ENCODE measurements at places on chromosomes 13 and 19. TPM values are rescaled to one million over a fixed set of nuclear protein-coding genes. Genes with fewer than 3 reads are reported as not detected.

Gene PSG1
- not detected for total RNA-seq

Gene RABAC1
- total RNA-seq: 81.0 TPM

Gene C19orf67
- total RNA-seq: not detected

Gene PRMT1
- 251 TPM for total RNA-seq

Gene RCBTB1
- 26.9 TPM for total RNA-seq

Gene PSG6
- not detected for total RNA-seq

Gene CPAMD8
- 0.28 TPM for total RNA-seq

Gene ZNF541
- 0.96 TPM for total RNA-seq

Gene PRKCG
- total RNA-seq: not detected

Gene PDX1
- total RNA-seq: not detected

Gene SEMA6B
- total RNA-seq: 0.19 TPM

Gene CYP2S1
- total RNA-seq: 0.35 TPM

Gene ZNF440
- 10.2 TPM for total RNA-seq

Gene DMKN
- total RNA-seq: 7.5 TPM

Gene RNF17
- not detected for total RNA-seq

Gene ZNF446
- 8.5 TPM for total RNA-seq

Gene SIX5
- 5.2 TPM for total RNA-seq

Gene TNFSF11
- total RNA-seq: 2.2 TPM

Gene POLD1
- 162 TPM for total RNA-seq

Gene IGFL3
- total RNA-seq: not detected

Gene IL12RB1
- total RNA-seq: 13.4 TPM

Gene DLL3
- total RNA-seq: 0.72 TPM

Gene ZNF701
- total RNA-seq: 25.7 TPM

Gene C19orf85
- not detected for total RNA-seq

Gene PLPPR3
- total RNA-seq: not detected

Gene VSTM2B
- total RNA-seq: not detected

Gene CDC34
- 56.1 TPM for total RNA-seq

Gene LIM2
- 1.0 TPM for total RNA-seq

Gene SLITRK6
- not detected for total RNA-seq

Gene NKPD1
- total RNA-seq: 0.70 TPM

Gene MICOS13
- total RNA-seq: 34.1 TPM

Gene LONP1
- 262 TPM for total RNA-seq

Gene FGF9
- 0.67 TPM for total RNA-seq

Gene CACNG6
- not detected for total RNA-seq

Gene FPR1
- not detected for total RNA-seq

Gene NLRP9
- total RNA-seq: not detected

Gene ACP7
- not detected for total RNA-seq

Gene ZNF772
- 7.7 TPM for total RNA-seq

Gene C2CD4C
- 0.77 TPM for total RNA-seq

Gene KLK10
- total RNA-seq: not detected

Gene ZNF492
- total RNA-seq: 0.93 TPM

Gene ZNF763
- 2.4 TPM for total RNA-seq

Gene RDH8
- total RNA-seq: not detected

Gene TIMM29
- 20.9 TPM for total RNA-seq

Gene PIN1
- total RNA-seq: 71.4 TPM

All from activated T-cell treated with anti-CD3 and anti-CD28 coated beads, Interleukin-2, amount 50 U/mL, for 72 hours (primary cell).